ENCODE measurements at places on chromosomes 4 and X.

DNA sequence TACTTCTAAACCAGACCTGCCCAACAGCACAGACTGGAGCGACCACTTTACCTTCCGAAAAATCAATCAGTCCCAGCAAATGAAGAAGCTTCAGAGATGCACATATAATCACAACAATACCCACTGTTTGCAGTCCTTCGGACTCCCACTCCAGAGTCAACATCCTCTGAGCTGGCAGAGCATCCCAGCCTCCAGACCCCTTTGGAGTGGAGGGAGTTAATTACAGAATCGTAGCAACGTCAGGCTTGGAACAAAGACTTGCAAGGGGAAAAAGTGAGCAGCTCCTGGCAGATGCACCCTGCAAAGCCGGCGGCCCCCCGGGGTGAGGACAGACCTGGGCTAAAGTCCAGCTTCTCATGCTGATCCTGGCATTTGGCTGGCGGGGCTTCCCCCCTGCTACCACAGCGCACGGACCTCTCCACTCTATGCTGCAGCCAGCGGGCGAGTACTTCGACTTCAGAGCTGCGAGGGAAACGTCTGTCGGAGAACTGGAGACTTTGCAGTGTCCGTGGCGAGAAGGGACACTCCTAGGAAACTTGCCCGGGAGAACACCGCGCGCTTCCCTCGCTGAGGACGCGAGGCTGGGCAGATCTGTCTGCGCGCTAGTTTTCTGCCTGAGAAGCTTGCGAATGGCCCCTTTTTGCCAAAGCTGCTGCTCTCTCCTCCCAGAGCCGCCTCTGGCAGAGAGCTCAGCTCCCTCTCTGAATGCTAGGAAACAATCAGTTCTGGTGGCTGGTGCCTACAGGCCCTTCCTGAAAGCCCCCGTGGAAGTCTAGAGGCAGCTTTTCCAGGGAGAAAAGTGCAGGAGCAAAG is 283.7 kb downstream of the PACRGL start:
- DNase-seq = no peak

- no peak for DNase-seq
These were observed 2.2 kb downstream of the UGT2B7 start for GRCh38 chr4:69098470-69098869.

GRCh38 chr4:156888762-156889161 is 82.8 kb downstream of the PDGFC start:
- no peak for DNase-seq

DNA sequence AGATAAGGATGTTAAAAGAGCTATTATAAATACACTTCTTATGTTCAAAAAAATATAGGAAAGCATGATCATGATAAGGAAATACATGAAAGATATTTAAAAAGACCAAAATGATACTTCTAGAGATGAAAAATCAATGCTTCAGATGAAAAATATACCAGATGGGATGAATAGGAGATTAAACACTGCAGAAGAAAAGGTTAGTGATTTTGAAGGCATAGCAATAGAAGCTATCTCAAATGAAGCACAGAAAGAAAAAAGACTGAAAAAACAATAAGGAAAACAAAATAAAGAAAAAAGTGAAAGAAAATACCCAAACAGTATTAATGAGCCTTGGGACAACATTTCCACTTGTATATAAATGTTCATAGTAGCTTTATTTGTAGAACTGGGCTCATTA is 80.7 kb upstream of the LEF1 start:
- DNase-seq = no peak

DNA sequence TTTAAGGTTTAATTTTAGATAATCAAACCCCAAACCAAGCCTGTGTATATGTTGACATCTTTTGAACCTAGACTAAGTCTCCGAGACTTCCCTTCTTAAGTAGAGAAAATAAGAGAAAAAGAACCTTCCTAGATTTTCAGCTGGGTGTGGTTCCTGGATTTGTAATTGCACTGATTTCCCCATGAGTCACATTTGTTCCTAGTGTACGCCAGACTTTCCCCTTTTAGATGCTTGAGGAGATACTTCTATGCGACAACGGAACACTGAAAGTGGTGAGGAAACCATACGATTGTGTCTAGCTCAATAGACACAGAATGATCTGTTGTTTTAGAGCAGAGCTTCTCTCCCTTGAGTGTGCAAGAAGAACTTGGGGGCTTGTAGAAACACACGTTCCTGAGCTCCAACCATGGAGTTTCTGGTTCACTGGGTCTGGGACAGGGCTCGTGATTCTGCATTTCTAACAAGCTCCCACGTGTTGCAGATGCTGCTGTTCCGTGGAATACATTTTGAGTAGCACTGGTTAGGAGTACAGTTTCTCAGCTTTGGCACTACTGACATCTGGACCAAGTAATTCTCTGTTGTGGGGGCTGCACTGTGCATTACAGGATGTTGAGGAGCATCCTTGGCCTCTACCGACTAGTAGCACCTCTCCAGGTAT is 87.1 kb downstream of the AMELX start:
- no peak for DNase-seq

DNA sequence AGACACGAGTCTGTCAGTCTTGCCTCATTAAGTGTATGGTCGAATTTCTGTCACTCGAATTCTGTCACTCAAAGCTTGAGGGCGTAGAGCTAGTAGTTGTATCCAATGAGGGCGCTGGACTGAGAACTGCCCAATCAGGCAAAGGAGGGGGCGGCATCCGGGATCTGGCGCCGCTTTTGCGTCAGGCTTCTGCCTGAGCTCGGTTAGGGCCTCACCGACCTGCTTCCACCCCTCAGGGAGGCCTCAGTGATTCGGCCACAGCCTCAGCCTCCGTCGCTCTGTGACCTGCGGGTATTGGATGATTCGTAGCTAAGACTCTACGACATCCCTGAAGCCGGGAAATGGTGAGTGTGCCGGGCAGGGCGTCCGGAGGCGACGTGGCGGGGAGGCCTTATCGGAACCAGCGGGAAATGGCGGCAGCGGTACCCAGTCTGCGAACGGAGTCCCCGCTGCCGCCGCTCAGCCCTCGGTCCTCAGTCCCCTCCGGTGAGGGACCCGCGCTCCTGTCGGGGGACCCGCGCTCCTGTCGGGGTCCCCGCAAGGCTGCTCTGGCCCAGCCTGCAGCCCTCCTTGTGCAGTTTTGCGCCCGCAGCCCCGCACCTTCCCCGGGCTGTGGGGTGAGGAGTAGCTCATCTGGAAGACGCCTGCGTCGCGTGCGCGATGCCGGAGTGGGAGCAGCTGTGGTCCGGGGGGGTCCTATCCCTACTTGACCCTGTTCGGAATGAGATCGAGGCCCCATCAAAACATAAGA is 88.3 kb downstream of the ZNF718 start:
- no peak for DNase-seq

DNA sequence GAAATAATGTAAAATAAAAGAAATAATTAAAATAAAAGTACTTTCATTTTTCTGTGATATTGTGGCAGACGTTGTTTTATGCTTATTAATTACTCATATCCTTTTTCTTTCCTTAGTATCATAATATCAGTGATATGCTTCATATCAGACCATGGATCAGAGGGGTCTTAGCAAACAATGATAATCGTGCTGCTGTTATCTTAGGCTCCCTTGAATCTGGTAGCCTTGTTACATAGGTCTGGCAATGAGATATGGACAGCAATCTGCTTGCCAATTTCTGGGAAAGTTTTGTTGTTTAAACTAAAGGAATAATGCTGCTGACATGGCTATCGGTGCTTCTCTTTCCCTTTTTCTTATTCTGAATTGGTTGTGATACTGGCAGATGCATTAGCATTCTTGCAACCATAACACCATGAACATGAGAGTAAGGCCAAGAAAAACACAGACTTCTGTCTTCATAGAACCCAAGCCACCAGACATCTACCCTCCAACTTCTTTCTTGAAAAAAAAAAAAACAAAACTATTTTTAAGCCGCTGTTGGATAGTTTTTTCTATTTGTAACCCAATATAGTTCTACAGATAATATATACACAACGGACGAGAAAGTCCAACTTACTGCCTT is 16.4 kb downstream of the EPHA5 start:
- no peak for DNase-seq

GRCh38 chr4:101500742-101501141 is 153.4 kb upstream of the PPP3CA start:
- DNase-seq = no peak

DNA sequence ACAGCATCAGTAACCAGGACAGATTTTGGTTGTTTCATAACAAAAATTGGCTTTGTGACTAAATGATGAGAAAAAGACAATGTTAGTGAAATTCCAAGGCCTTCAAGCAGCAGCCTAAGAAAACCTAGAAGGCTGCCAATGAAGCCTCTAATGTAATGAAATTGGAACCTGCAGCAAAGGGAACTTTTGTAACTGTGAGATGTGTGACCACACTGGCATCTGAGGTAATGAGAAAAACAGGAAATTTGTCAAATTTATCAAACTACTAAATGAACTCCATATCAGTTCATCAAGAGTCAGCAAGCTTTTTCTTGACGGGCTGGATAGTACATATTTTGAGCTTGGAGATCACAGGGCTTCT is 30.4 kb upstream of the EMCN start:
- no peak for DNase-seq

GRCh38 chrX:4668802-4669536 is 955.5 kb upstream of the PRKX start:
- no peak for DNase-seq

- DNase-seq = no peak
These were observed 3.2 kb downstream of the DGKQ start for GRCh38 chr4:970046-970745.

GRCh38 chr4:139402436-139402835 is 51.5 kb upstream of the RAB33B start:
- DNase-seq = no peak

GRCh38 chr4:110196206-110196870 is 2.1 kb downstream of the ELOVL6 start:
- no peak for DNase-seq

- DNase-seq = no peak
These were observed 25.7 kb downstream of the ARL9 start for GRCh38 chr4:56531149-56531770.

GRCh38 chr4:947491-947971 is 15.3 kb downstream of the TMEM175 start:
- no peak for DNase-seq

GRCh38 chrX:9906919-9907318 is 60.2 kb upstream of the CLDN34 start:
- DNase-seq = no peak

DNA sequence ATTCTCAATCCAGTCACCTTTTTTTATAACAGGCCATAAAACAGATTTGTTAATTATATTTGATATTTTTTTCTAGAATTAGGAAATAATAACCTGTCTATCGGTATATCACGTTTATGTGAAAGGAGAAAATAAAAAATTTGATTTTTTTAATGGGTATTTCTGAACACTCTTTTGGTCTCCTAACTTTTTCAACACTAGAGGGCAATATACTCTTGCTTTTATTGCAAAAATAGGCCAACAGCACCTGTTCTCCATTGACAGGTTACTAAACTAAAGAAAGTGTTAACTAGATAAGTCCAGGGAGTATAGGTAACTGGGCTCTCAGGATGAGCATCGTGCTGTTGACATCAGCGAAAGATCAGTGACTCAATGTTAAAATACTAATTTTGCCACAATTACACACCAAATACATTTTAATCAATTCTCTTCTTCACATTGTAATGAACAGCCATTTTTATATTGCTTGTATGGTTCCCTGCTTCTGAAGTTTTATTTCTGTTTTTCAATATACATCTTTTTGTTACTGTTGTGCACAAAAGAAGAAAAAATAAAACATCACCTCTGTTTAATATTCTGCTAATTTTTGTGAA is 22.8 kb downstream of the NDST4 start:
- no peak for DNase-seq

DNA sequence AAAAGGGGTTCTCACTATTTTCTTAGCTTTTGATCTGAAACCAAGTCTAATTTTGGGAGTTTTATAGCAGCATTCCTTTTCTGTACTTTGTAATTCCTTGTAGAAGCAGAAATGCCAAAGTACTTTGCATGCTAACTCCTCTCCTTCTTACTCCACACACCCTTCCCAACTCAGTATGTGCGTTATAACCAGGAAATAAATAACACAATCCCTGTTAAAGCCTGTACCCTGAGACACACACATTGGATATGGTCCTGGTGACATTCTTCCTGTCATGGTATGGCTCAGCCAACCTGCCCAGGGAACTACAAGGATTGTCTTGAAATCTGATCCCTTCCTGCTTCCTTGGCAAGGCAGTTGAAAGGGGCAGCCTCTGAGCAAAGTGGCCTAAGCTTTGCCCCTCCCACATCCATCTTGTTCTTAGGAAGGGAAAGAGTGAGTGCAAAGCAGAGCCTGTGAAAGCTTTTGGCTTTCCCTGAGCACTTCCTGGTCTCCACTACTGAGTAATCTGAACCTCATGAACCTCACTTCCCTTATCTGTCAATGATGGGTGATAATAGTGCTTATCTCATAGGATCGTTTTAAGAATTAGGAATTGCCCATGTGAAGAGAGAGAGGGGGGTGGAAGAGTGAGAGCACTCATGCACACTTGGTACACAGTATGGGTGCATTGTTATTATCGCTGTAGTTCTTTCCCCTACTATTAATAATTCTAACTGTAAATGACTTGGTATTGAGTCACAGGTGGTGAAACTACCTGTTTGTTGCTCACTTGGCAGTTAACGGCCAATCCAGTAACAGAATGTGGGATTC is 109.3 kb downstream of the AFF2 start:
- DNase-seq = no peak

DNA sequence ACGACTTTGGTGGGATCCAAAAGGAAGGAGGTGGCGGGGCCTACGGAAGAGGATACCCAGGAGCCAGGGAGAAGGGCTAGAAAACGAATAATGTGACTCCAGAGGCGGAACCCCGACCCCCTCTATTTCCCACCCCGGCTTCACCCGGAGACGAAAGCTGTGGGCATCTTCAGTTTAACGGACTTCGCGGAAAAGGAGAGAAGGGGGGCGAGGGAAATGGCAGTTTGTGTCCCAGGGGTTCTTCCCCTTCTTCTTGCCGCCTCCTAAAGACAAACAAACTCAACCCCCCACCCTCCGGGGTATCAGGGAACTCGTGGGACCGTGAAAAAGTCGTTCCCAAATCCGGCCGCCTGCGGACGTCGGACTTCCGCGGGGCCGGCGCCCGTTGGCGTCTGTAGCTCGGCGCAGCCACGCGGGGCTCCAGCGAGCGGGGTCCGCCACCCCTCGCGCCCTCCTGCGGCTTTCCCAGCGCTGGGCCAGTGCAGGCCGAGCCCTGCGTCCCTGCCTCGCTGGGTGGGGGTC is 3.6 kb upstream of the LEF1 start:
- no peak for DNase-seq

- DNase-seq = no peak
These were observed 16.8 kb downstream of the CNOT6L start for GRCh38 chr4:77802402-77802801.

- no peak for DNase-seq
These were observed 37.3 kb downstream of the RNF212 start for GRCh38 chr4:1075809-1076699.

- DNase-seq = no peak
These were observed 22.4 kb upstream of the HPSE start for GRCh38 chr4:83356899-83357661.

All from activated CD8-positive, alpha-beta memory T cell treated with anti-CD3 and anti-CD28 coated beads for 4 hours (primary cell).